H54 (cell line): ENCODE measurements at places on chromosomes 2 and 18.

GRCh38 chr2:19226871-19227270 is 131.6 kb downstream of the OSR1 start:
- DNase-seq = no peak

- no peak for DNase-seq
Observed at GRCh38 chr18:11110509-11110908, 38.9 kb downstream of the PIEZO2 start.

DNA sequence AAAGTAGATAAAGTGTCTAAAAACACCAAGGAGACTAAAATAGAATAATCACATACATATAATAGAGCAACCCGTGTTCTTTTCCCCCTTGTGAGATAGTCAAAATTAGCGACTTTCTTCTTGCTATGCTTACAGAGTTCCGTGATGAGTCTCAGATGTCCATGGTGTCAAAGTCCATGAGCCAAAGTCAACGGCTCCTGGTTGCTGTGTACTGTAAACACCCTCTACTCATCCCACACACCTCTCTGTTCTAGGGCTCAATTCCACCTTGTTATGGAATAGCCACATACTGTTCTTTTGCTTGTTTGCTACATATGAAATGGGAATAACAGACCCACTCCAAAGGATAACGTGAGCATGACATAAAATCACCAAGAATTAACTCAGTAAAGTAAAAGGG is 52.5 kb downstream of the GAREM1 start:
- no peak for DNase-seq

DNA sequence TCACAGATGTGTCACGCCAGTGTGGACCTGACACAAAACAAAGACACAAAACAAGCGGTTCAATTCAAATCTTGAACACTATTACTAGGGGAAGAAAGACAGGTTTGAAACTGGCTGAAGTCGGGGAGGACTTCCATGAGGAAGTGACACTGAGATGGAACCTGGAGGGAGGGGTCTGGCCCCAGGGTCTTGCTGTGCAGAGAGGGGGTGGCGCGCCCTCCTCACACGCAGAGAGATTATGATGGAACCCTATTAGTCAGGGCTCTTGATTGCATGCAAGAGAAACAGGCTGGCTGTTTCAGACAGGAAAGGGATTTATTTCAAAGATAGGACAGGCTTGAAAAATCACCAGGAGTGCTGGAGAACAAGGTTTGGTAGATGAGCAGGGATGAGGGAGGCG is 363.6 kb upstream of the HS6ST1 start:
- no peak for DNase-seq

- DNase-seq = no peak
Observed at GRCh38 chr2:183490914-183491313, 366.7 kb downstream of the NUP35 start.

DNA sequence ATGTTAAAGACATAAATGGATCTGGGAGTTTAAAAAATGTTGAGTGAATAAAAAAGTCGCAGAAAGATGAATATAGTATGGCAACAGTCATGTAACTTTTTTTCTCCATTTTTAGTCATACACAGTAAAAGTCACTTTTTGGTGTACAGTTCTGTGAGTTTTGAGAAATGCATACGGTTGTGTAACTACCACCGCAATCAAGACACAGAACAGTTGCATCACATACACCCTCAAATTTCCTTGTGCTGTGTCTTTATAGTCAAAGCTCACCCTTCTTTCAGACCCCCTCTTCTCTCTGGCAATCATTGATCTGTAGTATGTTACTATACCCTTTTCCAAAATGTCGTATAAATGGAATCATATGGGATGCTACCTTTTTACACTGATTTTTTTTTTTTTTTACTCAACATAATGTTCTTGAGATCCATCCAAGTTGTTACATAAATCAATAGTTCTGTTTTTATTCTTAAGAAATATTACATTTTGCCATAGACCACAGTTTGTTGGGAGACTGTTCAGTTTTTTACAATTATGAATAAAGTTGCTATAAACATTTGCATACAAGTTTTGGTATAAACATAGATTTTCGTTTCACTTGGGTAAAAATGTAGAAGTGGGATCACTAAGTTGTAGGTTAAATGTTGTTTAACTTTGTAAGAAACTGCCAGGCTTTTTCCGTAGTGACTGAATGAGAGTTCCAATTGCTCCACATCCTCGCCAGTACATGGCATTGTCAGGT is 35.4 kb upstream of the AGFG1 start:
- no peak for DNase-seq

DNA sequence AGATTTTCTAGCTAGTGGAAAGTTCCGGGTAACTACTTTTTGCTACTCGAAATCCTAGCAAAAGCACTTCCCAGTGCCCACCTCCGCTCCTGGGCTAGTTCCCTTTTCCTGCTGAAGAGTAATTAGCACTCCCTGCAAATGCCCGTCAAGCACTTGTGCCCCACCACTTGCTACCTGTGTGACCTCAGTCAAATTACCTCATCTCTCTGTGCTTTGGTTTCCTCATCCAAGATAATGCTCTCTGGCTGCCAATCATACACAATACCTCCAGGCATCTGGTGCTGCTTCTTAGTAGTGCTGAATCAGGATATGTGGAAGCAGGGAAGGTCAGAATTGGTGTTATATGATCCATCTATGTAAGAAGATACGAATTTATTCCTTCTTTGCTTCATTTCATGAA is 102.1 kb upstream of the CDCA7 start:
- no peak for DNase-seq
